ENCODE measurements at places on chromosomes 2 and 18. TPM values are rescaled to one million over a fixed set of nuclear protein-coding genes. Genes with fewer than 3 reads are reported as not detected.

DNA sequence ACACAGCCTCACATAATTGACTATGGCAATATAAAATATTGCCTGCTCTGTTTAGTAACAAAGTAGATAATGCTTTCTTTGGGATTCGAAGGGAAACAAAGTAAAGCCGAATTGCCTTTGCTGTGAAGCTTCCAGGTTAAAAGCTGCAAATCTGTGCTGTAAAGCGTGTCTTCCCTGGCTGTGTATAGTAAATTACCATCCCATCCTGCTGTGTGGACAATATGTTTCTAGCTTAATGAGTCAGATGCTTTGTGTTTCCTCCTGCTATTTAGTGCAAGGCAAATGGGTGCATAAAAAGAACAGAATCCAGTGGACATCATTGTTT is 265.1 kb downstream of the SOCS6 start:
- no peak for DNase-seq

DNA sequence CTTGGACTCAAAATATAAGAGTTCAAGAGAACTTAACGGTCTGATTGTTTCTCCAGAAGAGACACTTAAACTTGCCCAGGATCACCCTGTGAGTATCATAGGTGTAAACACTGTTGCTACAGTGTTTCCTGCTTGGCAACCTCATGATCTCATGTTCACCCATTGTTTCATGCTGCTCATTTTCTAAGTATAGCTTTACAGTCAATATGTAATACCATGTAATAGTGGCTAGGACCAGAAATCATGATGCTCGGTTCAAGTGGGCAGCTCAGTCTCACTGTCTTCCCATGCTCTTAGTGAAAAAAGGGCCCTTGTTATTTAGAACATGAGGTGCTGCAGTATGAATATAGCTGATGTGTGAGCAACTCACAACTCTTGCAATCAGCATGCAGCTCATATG is 157.5 kb downstream of the CERS6 start:
- DNase-seq, result no peak

DNA sequence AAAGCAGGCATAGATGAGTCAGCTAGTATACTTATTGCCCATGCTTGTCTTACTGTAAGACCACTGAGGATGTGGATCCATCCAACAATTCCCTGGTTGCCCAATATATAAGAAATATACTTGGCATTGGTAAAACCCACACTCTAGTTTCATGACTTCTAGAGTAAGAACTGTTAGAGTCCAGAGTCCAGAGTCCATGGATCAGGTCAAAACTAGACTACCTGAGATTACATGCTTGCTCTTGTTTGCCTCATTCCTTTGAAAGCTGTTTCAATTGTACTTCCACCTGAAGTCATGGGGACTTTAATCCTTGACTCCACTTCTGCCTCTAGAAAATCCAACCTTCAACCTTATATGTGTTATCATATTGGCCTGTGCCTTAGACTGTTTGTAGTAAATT is 707.6 kb upstream of the FAM98A start:
- DNase-seq, result no peak

DNA sequence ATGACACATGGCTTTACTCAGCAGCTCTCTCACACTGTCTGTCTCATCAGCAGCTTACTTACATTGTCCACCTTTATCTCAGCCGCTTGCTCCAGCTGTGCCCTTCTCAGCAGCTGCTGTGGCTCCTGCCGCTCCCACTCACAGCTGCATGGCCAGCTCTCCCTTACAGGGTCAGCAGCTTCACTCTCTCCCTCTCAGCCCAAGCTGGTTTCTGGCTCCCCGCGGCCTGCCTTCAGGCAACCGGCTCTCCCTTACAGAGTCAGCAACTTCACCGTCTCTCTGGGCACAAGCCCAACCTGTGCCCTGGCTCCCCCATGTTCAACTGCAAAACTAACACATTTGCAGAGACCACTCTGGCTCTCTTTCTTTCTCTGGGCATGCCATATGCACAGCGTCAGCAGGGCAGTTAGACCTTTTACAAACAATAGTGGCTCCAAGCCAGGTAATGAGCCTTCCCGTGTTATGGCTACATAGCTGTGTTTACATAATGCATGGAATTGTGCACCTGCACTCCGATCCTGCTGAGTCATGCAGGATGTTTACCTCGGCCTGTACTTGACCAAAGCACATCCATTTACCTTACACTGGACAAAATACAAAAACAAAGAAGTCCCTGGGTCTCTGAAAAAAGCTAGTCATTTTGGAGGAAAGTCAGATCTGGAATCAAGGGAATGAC is 167.3 kb downstream of the DOK6 start:
- DNase-seq, result no peak

The ASTL gene
- polyA plus RNA-seq, result not detected

Measured in right renal pelvis (tissue), 4 donors.